ENCODE measurements at places on chromosomes 2 and 18.

- DNase-seq, result no peak
Observed at GRCh38 chr2:128628206-128628605, 309.5 kb upstream of the HS6ST1 start.

DNA sequence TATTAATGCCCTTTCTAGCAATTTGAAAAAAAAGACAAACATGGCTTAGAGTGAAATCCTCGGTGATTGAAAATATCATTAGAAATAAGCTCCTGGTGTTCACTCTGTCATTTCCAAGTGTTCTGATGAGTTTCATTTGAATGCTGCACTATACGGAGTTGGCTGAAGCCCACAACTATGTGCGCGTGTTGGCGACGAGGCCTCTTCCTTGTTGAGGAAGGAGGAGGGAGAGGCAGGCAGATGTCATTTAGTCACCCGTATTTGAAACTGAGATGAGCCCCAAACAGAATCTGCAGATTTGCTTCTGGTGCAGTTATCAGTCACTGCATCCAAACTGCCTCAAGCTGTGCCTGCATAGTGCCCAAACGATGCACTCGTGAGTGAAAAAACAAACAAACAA is 23.5 kb upstream of the SKOR2 start:
- DNase-seq, result no peak

GRCh38 chr2:3885629-3886628 is 182.6 kb downstream of the DCDC2C start:
- DNase-seq, result no peak

GRCh38 chr18:649341-649740 is 8.1 kb upstream of the TYMS start:
- no peak for DNase-seq

GRCh38 chr2:110166266-110166665 is 38.5 kb downstream of the NPHP1 start:
- DNase-seq, result no peak

- DNase-seq, result no peak
Observed at GRCh38 chr2:166417669-166418068, 41.9 kb upstream of the SCN9A start.

DNA sequence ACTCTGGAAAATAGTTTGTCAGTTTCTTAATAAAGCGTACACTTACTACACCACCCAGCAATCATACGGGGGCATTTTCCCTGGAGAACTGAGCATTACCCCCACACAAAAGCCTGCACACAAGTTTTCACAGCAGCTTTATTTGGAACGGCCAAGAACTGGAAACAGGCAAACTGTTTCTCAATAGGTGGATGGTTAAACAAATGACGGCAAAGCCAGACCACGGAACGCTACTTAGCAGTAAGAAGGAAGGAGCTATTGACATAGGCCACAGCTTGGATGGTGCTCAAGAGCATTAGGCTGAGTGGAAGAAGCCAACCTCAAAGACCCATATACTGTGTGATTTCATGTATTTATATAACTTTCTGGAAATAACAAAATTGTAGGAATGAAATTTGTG is 9.0 kb downstream of the MALL start:
- no peak for DNase-seq

DNA sequence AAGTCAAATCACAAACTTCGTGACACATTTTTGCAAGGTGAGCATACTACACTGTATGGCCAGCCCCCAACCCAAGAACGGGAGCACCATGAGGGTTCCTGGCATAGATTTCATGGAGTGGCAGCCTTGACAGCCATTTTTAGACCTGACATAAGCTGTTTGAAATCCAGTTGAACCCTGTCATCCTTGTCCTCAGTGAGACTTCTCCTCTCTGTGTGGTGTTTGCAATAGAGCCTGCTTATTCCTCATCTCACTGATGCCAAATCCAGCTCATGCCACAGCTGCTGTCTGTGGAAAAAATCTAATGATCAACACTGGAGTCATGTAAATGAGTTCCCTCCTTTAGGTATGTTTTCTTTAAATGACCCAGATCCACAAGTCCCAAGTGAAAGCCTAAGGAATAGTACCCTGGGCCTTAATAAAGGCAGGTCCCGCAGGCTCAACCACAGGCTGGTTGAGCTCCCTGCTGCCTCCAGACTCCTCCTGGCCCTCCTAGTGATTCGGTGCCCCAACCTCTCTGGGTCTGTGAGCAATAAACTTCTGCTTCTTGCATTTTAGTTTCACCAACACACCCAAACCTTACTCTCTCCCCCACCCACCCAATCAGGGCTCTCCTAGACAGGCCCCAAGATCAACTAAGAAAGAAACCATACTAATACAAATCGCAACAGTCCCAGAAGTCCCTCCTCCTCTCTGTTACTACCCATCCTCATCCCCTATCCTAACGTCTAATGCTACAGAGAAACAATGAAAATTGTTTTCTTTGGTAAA is 8.4 kb upstream of the CREG2 start:
- DNase-seq, result no peak

- DNase-seq, result no peak
Observed at GRCh38 chr2:167653131-167653530, 594.3 kb downstream of the STK39 start.

GRCh38 chr2:16019617-16020351 is 79.4 kb downstream of the MYCN start:
- DNase-seq, result no peak

GRCh38 chr2:10620481-10620880 is 69.3 kb downstream of the NOL10 start:
- DNase-seq, result no peak

- DNase-seq, result no peak
Observed at GRCh38 chr2:232444409-232445148, 11.4 kb upstream of the ALPI start.

DNA sequence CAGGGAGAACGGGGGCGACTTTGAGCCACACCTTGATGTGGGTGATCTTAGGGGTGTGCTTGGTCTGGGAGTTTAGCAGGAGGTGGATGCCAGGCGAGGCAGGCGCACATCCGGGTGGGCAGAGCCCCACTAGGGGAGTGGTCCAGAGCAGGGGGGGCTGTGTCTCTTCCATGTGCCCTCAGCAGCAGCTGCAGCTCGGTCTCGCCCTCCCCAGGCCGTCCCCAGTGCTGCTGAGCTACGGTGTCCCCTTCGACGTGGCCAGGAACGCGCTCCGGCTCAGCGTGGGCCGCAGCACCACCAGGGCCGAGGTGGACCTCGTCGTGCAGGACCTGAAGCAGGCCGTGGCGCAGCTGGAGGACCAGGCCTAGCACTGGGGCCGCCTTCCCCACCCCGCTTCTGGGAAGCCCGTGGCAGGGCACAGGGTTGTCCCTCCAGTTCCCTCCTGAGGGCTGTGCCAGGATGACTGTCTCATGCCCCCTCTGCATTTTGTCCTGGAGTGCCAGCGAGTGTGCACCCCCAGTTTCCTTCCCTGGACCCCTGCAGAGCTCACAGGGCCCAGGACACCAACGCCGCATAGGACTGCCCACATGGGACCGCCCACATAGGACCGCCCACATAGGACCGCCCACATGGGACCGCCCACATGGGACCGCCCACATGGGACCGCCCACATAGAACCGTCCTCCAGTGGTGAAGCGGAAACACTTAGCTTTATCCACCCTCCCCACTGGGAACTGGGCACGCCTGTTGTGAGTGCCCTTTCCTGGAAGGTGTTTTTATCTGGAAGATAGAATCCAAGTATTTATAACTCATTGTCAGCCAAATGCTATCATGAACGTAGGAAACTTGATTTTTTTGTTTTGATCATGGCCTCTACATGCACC is 1.9 kb upstream of the ESPNL start:
- no peak for DNase-seq

DNA sequence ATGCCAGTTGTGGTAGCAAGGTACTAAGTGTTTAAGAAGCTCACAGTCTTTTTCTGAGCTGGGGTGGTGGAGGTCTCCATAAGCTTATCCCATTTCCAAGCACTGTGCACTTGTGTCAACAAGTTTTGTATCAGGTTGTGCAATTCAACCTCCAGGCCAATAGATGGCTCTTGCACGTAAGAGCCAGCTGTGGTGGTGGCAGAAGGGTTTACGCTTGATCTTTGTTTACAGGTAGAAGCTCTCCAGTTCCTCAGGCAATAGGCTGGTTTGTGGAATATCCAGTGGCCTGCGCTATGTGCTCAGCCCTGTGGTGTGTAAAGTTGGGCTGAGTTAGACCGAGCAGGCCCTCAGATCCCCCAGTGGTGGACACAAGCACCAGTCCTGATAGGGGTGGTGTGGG is 89.7 kb upstream of the CNTNAP5 start:
- no peak for DNase-seq

DNA sequence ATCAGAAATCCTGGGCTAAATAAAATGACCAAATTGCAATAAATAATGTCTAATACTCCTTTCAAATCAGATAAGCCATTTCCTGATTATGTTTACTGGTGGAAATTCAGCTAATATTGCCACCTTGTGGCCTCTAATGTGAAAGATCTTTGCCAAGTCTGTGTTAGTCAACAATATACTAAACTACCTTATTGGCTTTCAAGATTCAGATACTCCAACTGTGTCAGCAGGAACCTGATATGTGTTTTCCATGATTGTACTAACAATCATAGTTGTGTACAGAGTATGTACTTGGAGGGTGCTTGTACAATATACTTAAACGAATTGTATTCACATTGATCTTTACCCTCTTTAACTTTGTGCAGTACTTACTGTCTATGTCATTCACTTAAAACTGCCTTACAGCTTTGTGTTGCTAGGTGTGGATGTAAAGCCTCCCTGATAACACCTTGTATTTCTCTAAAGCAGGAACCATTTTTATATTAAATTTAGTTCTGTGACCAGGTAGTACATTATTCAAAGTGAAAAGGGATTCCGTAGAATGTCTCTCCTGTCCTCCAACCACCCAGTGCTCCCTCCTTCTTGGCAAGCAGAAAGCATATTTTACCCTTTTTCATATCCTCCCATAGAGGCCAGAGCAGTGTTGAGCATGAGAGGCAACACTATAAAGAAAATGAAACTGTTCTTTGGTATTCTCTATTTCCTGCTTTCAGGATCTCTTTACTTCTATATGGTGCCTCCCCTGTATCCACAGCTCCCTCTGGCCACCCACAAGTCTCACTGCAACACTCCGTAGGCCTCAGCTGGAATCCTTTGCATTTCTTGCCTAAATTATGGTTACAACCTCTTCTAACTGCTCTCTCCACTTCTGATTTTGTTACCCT is 75.2 kb upstream of the C2orf15 start:
- peak; percentile 44 for DNase-seq

DNA sequence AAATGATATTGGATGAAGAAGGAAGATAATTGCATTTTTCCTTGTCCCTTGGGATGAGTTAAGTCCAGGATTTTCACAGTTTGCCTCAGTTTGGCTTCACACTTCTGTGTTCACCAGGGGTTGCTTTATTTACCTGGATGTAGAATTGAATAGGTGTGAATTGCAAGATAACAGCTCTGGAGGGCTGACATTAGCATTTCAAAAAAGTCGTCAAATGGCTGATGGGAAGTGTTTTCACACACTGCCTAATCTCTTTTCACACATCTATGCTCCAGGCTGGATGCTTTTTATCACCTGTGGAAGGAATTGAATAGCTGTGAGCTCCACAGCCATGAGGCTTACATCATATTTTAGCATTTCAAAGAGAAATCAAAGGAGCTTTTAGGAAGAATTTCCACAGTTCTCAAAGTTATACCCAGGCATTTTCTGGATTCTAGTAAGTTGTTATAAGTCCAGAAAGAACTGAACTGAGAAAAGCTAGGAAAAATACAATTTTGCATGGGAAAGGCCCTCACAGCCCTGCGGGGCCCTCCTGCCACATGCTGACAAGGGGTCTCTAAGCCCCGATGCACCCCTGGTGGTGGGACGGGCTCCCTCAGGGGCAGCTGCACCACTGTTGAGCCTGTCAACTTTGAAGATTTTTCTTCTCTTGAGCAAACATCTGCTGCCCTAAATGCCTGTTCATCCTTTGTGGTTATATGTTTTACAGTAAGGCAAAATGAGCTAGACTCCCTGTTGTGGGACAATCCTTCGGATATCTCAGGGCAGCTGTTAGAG is 43.9 kb downstream of the TEX51 start:
- DNase-seq, result no peak

DNA sequence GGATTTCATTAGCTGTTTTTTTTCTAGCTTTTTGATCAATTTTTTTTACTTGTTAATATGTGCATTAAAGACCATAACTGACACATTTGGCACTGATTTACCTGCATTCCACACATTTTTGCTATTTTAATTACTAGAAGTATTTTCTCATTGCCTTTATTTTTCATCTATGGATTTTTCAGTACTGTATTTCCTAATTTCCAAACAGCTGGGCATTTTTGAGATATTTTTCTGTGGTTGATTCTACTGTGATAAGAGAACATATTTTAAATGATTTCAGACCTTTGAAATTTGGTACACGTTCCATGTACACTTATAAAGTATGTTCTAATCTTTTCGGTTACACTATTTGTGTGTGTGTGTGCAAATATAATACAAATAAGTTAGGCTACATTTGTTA is 135.3 kb downstream of the PARD3B start:
- DNase-seq, result no peak

- DNase-seq, result no peak
Observed at GRCh38 chr2:18925296-18925695, 335.9 kb upstream of the NT5C1B start.

- no peak for DNase-seq
Observed at GRCh38 chr2:573805-574392, 103.3 kb downstream of the TMEM18 start.

DNA sequence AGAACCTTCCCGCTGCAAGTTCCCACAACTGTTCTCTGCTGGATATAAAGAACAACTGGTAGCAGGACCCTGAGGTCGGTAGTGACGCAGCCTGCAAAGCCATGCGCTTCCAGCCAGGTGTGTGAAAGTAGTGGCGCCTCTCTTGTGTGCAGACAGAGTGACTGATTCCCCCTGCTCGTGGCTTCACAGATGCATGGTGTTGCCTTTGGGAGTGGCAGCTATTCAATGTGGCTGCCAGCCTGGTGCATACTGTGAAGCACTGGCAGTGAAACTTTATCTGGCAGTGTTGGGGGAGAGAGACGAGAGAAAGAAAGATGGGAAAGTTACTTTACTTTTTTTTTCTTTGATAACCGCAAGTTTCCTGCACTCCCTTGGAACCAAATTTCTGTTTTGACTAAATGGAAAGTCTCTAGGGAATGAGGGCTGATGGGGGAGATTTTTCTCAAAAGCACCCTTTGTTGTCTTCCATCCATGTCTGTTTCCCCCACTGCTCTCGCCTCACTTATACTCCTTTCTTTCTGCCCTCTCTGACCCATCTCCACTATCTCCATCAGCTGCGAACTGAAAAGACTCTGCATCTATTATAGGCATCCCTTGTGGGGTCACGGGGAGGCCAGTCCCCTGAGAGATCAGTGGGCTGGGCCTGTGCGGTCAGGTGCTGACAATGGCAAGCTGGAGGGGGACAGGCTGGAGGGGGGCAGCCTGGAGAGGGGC is 90.0 kb upstream of the TNP1 start:
- DNase-seq, result no peak

DNA sequence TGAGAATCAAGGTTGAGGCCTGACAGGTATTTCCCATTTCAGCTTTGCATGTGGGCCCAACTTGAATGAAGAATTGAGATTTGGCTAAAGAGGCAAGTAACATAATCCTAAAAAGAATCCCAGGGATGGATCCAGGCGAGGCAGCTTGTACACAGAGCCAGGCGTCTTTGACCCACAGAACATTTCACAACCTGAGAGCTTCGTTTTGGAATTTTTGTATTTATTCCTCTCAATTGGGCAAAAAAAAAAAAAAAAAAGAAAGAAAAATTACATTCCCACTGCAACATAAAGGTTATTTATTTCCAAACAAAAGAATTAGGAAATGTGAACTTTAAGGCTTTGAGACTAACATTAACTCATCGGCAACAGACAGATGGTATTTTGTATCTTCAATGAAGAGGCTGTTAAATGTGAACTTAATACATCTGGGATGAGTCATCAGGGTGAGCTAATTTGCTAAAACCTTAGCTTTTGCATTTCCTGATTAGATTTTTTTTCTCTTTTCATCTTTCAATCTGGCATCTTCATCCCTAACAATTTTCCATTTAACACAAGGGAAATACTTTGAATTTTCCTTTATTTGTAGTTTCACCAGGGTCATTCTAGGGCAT is 478.5 kb upstream of the TNP1 start:
- DNase-seq, result no peak

Measured in NCI-H2081 treated with DMSO at 0.1 percent for 48 hours (cell line).